ENCODE measurements at places on chromosomes 12 and 14.

GRCh38 chr12:124913474-124914391 lies 717 bp downstream of the UBC start:
- DNase-seq = peak; percentile 97

DNA sequence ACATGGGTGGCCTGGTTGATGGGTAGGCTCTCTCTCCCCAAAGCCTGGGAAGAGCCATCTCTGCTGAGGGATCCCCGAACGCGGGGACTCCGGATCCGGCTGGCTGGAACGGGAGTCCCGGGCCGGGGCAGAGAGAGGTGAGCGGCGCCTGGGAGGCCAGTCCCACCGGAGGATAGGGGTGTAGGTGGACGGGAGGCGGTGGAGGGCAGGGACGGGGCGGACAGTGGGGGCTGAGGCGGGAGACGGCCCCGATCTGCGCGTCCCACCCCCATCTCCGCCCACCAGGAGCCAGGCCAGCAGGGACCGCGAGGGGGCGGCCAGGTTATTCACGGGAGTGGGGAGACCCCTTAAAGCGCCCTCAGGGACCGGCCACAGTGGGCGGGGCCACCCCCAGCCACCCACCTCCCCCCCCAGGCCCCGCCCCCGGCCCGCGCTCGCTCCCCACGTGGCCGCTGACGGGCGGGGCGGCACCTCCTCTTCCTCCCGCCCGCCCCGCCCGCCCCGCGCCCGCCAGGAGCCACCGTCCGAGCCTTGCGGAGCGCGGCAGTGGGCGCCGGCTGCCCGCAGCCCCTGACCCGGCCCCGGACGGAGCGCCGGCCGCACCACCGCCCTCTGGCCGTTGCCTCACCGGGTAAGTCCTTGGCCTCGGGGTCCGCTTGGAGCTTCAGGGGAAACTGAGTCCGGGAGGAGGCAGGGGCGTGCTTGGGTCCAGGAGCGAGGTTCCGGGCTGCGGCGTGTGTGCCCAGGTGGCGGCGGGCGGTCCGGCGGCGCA lies at the start of gene INF2:
INF2 (plus strand) TSS at position 510 of the 772 bp plus-strand sequence. CDS start 11,748 bp downstream, outside the sequence.
- DNase-seq = peak; percentile 53

- DNase-seq = no peak
These were observed 62.5 kb upstream of the TMEM132D start for GRCh38 chr12:129966146-129966995.

DNA sequence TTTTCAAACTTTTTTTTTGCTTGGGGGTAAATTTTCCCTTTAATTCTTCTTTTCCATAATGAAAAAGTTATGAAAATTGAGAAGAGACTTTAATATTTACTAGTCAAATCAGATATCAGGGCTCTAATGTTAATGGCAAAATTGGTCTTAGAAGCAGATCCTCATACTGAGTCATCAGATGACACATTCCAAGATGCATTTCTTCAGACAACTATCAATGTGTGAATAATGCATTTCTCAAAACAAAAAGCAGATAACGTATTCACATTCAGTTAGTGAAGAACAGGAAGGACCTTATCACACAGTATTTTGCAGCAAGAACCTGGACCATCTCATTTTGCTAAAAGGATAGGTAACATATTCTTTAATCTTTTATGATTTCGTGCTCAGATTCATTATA lies 130.7 kb downstream of the GPHN start:
- DNase-seq = no peak

DNA sequence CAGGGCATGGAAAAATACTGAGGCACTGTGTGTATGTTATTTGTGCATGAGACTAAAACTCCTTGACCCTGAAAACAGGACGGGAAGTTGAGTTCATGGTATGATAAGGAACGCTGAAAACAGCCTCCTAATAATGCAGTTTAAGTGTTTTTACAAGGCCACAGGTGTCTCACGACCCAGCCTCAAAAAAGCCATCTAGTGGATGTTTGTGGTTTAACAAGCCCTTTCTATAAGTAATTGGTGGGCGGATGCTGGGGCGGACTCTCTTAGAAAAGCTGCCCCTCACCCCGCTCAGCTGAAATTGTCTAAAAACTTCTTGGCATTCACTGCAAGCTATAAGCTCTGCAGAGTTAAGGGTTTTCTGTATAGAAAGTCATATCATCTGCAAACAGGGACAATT lies 184.5 kb downstream of the NUBPL start:
- DNase-seq = no peak

DNA sequence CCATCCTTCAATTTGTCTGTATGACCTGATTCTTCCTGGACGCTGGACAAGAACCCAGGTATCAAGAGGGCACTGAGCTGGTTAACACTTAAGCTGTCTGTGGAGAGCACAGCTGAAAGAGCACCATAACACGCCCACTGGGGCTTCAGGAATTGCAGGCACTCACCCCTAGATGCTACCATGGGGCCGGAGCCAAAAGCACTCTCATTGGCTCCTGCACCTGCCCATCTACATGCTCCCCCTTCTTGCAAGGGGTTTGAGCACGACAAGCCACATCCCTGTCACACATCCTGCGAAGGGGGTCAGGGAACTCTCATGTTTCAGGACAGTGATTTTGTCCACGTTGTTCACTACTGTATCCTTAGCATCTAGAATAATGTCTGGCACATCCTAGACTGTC lies 35.1 kb upstream of the TBC1D15 start:
- no peak for DNase-seq

- DNase-seq = peak; percentile 55
These were observed 17.0 kb downstream of the ZDHHC22 start for GRCh38 chr14:77124345-77125280.

- no peak for DNase-seq
These were observed 166.1 kb upstream of the E2F7 start for GRCh38 chr12:77231501-77231918.

GRCh38 chr12:56488041-56488955 lies at the start of gene GLS2:
Gene GLS2, minus strand, starts transcription at chr12:56488161. Its CDS starts 43 bp downstream, at chr12:56488118.
- peak; percentile 75 for DNase-seq

Measured in activated CD4-positive, alpha-beta T cell treated with anti-CD3 and anti-CD28 coated beads for 4 hours (primary cell).